ENCODE measurements at places on chromosomes 12 and 14.

GRCh38 chr12:46608431-46609272 is 217.1 kb downstream of the SLC38A4 start:
- no peak for DNase-seq

DNA sequence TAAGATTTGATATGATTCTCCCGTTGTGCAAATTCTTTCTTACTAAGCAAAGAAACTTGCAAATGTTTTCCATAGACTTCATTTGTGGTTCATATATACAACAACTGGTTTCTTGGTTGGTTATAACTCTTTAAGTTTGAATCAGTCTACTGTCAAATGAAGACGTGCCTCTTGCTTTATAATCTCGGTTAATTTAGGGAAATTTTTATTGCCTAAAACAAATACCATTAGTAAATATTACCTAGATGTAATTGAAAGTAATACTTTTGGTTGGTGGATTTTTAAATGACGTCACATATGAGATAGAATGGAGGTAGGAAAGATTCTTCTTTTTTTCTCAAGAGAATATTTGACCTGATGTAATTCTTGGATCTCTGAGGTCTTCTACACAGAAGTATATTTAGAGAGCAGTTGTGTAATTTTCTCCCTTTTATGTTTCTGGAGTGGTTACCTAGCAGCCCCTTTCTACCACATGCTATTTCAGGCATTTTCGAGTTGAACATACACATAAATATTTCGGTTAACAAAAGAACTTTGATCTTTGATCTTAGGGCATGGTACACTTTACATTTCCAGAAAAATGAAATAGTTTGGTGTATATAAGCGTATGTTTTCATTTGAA is 1.7 kb downstream of the ATF7IP start:
- no peak for DNase-seq

DNA sequence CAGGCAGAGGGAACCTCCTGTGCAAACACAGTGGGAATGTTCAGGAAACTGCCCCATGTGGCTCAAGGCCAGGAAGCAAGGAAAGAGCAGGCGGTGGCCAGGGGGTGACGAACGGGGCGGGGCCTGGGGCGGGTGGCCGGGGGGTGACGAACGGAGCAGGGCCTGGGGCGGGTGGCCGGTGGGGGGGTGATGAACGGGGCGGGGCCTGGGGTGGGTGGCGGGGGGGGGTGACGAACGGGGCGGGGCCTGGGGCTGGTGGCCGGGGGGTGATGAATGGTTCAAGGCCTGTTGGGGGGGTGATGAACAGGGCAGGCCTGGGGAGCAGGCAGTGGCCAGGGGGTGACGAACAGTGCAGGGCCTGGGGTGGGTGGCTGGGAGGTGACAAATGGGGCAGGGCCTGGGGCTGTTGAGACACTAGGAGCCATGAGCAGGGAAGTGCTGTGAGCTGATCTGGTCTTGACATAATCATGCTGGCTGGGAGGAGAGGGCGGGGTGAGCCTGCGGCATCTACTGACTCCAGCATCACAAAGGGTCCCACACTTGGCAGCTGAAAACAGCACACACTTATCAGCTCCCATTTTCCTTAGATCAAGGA is 62.7 kb upstream of the FBRSL1 start:
- no peak for DNase-seq

GRCh38 chr12:91717804-91718203 is 427.8 kb downstream of the BTG1 start:
- DNase-seq = no peak

- no peak for DNase-seq
Observed at GRCh38 chr12:93844164-93844784, 167.1 kb downstream of the CRADD start.

DNA sequence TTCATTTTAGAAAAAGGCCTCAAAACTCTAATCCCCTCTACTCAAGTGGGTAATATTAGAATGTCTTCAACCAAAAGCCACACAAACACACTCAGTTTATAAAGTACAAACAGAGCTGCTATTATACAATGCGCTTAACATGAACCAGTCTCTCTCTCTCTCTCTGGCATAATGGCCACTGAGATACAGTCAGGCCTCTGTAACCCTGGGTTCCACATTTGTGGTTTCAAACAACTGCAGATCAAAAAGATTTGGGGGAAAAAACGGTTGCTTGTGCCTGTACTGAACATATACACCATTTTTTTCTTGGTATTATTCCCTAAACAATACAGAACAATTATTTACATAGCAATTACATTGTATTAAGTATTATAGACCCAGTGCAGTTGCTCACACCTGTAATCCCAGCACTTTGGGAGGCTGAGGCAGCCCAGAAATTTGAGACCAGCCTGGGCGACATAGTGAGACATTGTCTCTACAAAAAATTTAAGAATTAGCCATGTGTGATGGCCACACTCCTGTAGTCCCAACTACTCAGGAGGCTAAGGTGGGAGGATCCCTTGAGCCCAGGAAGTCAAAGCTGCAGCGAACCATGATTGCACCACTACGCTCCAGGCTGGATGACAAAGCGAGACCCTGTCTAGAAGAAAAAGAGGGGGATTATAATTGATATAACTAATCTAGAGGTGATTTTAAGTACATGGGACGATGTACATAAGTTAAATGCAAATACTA is 5.6 kb downstream of the SLC11A2 start:
- no peak for DNase-seq

DNA sequence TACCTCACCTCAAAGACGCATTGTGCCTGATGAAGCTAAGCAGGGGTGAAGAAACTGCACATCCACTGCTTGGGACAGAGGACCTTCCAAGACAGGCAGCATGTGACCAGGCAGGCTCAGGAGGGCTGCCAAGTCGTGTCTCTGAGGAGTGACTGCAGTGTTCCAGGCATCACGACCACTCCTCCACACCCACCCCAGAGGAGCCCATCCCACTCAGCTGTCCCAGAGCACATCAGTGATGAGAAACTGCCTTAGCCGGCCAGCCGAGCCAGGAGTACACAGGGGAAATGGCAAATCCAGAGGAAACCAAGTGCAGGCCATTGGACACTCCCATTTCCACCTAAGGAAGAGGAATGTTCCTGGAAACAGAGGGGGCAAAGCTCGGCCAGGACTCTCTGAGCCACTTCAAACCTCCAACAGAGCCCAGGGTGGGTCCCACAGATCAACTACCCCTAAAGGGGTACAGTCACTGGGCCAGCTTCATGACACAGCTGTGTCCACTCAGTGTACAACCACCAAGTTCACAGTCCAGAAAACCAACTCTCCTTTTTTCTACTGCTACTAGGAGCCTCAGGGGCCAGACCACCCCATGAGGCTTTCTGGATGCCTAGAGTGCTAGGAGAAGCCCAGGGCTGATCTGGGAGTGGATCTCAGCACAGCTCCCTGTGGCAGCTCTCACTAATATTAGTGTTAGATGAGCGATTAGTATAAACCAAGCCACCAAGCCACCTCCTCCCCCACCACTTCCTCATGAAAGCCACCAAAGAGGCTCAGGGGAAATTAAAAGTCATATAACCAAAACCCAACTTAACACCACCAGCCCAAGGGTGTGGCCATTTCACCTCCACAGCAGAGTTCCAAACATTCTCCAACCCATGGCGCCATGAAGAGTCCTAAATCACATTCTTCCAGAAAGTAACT is 15.4 kb downstream of the PXN start:
- DNase-seq = no peak

- no peak for DNase-seq
Observed at GRCh38 chr14:66135831-66136230, 350.3 kb upstream of the CCDC196 start.

GRCh38 chr12:54384591-54385041 is at the start of gene ZNF385A:
Gene ZNF385A (minus strand): TSS chr12:54384733. CDS start chr12:54384514, 219 bp downstream.
- DNase-seq = no peak

DNA sequence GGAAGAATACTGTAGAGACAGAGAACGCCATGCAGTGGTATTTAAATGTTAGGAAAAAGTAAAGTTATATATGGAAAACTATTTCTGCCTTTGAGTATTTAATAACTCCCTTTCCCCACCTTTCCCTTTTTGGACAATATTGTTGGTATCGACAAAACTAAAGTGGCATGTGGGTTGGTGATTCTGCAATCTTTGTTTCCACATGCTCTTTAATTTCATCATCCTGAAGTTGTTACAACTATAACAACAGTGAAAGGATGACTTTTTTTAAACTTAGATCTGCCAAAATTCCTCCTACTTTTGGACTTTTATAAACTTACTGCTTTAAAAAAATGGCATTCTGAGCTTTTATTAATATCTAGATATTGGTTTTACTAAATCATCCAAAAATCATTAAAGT is 25.3 kb downstream of the TTC8 start:
- no peak for DNase-seq

DNA sequence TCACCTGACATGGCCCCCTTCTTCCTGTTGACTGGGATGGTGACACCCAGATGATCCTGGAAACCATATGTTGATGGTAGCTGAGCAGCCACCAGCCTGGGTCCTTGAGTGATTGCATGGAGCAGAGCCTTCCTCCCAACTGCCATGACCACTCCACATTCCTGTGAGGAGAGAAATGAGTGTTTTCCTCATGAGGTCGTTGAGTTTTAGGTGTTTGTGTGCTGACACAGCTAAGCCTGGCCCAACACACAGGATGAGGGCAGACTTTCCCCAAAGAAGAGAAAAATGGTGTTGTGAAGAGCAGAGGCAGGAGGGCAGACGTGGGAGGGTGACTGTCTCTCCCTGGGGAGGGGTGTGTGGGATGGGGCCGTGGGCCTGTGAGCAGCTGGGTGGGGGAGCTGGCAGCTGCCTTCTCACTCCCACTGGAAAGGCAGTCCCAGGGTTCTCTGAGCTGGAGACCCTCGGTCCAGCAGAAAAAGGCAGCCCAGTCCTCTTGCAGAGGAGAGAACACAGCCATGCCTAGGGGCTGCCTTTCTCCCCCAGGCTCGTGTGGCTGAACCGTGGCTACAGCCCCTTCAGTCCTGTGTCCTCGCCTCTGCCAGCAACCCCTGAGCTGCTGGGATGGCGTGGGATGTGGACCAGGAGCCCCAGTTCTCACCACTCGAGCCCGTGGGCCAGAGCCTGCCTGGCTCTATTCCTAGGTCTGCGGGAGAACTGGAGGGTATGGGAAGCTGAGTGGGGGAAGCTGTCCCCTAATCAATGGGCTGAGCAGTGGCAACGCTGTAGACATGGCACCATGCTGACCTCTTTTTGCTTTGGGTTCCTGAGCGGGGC is 257.0 kb downstream of the ADGRD1 start:
- DNase-seq = no peak

GRCh38 chr12:85557850-85558249 is 277.8 kb downstream of the ALX1 start:
- DNase-seq = no peak

GRCh38 chr14:97120611-97121031 is 323.4 kb downstream of the VRK1 start:
- peak; percentile 20 for DNase-seq

DNA sequence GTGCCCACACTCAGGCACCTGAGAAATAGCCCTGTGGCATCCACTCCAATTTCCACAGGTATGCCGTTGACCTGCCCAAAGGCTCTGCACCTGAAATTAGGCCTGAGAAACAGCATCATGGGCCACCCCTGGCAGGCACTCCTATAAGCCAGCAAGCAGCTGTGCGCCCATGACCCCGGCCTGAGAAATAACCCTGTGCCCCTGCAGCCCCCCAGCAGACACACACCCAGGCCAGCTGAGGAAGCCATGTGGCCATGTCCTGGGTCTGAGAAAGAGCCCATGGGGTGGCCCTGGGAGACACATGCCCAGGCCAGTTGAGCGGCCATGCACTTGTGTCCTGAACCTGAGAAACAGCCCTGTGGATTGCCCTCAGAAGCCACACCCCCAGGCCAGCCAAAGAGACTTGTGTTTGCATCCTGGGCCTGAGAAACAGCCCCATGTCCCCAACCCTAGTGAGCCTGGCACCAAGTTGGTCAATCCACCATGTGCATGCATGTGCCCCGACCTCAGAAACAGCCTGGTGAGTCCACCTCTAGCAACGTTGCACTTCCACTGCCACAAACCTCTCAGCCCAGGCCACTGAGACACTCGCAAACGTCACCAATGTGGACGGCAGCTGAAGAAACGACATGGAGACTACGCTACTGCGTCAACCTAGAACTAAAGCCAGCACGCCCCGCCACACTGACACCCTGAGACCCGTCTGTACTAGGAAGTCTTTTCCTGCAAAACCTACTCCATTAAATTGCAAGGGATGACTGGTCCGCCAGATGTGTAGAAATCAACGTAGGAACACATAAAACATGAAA is 411.9 kb downstream of the TMEM121 start:
- DNase-seq = no peak

DNA sequence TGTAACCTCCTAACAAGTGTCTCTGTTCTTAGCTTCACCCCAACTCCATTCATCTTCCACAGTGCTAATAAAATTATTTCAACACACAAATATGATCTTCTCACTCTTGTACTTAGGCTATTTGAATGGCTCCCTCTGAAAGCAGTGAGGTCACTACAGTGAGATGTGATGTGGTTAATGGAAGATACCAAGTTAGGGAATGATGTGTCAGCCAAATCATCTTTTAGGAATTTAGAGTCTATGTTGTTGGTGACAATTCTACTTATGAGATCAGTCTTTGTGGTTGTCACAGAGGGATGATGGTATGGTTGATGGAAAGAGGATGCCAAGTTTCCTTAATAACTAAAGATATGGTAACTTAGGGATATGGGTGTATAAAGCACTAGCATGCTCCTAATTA is 57.6 kb downstream of the POLR3B start:
- no peak for DNase-seq

GRCh38 chr14:29163109-29163508 is 396.5 kb downstream of the FOXG1 start:
- no peak for DNase-seq

DNA sequence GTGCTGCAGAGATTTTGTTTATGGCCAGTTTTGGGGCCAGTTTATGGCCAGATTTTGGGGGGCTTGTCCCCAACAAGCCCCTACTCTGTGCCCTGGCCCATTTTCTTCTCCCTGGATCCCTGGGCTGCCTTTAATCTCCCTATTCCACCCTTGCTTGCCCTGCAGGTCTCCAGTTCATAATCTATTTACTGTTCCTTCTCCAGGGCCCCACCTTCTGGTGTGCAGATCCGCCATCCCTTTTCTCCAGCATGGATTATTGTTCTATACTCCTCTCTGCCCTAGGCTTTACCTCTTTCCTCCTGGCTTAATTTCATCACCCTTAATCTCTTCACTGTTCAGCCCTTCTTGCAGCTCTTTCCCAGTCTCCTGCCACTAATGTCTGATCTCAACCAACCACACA is 26.0 kb upstream of the NUDT4 start:
- no peak for DNase-seq

- no peak for DNase-seq
Observed at GRCh38 chr12:3222306-3222705, 145.1 kb downstream of the TSPAN9 start.

- DNase-seq = no peak
Observed at GRCh38 chr14:69096781-69097475, 56.0 kb downstream of the DCAF5 start.

- no peak for DNase-seq
Observed at GRCh38 chr14:55131370-55132137, 2.5 kb downstream of the LGALS3 start.

- peak; percentile 52 for DNase-seq
Observed at GRCh38 chr14:106459971-106460730, 933.8 kb downstream of the TMEM121 start.

GRCh38 chr14:51564460-51564859 is 87.2 kb upstream of the FRMD6 start:
- DNase-seq = no peak
